ENCODE measurements at places on chromosomes 13 and 19.

DNA sequence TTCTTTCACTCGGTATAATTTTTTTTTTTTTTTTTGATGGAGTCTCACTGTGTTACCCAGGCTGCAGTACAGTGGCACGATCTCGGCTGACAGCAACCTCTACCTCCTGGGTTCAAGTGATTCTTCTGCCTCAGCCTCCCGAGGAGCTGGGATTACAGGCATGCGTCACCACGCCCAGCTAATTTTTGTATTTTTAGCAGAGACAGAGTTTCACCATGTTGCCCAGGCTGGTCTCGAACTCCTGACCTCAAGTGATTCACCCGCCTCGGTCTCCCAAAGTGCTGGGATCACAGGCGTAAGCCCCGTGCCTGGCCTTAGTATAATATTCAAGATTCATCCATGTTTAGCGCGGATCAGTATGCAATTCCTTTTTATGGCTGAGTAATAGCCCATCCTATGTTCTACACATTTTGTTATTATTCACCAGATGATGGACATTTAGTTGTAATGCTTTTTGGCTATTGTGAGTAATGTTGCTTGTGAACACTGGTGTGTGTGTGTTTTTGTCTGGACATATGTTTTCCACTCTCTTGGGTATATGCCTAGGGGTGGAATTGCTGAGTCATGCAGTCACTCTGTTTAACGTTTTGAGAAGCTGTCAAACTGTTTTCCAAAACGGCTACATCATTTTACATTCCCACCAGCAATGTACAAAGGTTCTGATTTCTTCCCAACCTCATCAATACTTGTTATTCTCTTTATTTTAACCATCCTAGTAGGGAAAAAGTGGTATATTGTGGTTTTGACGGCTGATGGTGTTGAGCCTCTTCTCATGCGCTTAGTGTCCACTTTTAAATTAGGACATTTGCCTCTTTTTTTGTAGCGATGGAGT is 22.9 kb downstream of the PLEKHF1 start:
- no peak for DNase-seq

DNA sequence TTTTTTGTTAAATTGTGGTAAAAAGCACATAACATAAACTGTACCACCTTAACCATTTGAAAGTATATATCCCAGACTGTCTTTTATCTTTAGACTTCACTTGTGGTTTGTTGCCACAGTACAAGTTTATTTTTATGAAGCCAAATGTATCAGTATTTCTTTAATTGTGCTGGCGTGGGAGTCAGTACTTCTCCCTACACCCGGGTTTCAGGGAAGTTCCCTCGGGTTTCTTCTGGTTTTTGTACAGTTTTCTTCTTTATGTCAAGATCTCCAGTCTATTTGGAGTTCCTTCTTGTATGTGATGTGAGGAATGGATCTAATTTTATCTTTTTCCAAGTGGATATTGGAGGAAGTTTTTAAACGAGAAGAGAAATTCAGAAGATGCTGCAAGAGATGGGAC is 20.5 kb downstream of the CCDC8 start:
- no peak for DNase-seq

DNA sequence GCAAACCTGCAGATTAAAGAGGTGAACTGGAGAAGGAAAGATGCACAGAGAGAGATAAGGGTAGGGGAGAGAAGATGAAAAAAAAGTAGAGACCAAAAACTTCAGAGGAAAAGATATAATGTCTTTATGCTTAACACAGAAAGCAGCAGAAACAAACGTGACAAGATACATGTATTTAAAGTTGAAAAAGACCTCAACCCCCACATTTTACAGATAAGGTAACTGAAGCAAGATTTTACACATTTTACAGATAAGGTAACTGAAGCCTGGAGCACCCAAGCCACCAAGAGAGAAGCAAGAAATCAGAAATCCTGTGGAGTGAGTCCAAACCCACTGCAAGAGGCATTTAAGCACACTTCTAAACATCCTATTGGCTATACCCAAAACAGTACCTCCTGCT is 185.3 kb downstream of the TBC1D4 start:
- no peak for DNase-seq

DNA sequence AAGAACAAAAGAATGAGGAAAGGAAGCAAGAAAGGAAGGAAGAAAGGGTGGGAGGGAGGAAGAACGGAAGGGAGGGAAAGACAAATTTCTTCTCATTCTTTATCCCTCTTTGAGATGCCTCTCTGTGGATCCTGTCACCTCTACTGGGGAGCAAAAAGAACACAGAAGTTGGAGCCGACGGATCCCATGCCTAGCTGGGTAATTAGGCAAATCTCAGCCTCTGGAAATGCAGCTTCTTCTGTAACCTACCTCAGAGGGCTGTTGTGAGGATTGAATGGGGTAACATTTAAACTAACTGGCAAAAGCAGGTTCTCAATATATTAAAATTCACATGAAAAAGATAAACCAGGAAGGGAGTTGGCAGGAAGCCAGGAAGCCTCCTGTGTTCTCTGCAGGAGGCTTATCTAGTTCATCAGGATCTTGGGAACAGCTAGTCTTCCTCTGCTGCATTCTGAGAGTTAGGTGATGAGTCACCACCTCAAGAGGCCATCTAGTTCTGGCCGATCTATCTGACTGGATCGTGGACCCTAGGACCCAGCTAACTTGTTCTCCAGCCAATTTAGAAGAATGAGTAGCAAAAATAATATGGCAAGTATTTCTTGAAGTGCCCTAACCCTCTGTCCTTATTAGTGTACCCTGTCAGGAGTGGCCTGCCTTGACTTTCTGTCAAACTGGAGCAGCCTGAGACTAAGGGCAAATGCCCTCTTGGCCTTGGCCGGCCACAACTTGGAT is 15.2 kb upstream of the CPB2 start:
- DNase-seq: no peak

DNA sequence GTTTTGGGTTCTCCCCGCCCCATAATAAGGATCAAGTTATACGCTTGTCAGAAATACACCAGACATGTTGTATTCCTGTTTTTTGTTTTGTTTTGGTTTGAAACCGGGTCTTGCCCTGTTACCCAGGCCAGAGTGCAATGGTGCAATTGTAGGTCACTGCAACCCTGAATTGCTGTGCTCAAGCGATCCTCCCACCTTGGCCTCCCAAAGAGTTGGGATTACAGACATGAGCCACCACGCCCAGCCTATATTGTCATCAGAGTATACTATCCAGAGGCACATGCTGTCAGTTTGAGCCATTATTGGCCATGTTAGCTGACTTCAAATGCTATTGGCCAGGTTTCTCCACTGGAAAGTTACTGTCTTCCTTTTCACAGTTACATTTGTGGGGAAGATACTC is 9.8 kb downstream of the SAFB start:
- no peak for DNase-seq

DNA sequence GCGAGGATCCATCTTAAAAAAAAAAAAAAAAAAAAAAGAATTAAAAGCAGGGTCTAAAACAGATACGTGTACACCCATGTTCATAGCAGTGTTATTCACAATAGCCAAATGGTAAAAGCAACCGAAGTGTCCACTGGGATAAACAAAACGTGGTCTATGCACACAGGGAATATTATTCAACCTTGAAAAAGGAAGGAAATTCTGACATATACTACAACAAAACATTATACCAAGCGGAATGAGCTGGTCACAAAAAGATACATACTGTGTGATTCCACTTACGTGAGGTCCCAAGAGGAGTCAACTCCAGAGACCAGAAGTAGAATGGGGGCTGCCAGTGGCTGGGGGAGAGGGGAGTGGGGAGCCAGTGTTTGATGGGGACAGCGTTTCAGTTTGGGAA is 14.7 kb upstream of the ADPRHL1 start:
- no peak for DNase-seq

DNA sequence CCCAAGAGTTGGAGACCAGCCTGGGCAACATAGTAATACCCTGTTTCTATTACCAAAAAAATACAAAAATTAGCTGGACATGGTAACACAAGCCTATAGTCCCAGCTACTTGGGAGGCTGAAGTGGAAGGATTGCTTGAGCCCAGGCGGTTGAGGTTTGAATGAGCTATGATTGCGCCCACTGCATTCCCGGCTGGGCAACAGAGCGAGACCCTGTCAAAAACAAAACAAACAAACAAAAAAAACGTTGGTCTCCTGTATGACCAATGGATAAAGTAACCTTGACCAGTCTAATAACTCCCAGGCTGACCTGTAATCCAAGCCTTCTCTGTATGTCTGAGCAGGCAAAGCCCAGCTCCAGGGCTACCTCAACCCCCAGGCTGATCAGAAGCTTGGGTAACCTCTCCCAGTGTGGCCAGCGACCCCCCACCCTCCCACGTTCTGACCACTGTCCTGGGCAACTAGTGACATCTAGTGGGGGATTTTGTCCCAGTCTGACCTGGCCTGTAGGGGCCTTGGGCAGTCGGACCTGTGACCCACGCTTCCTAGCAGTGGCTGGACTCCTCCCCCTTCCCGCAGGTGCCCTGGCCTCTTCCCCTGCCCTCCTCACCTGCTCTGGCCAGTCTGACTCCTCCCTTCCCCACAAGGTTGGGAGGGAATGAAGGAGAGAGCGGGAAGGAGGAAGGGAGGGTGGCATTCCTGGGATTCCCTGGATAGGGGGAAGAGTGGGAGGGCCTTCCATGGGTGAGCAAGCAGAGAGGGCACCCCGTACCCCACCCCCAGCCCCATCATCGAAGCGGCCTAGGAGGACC is 1.0 kb upstream of the BCAM start:
- peak; percentile 9 for DNase-seq

GRCh38 chr13:86476656-86477055 is 677.4 kb upstream of the SLITRK6 start:
- DNase-seq: no peak

- DNase-seq: peak; percentile 55
Observed at GRCh38 chr13:80083853-80084676, 256.9 kb downstream of the SPRY2 start.

DNA sequence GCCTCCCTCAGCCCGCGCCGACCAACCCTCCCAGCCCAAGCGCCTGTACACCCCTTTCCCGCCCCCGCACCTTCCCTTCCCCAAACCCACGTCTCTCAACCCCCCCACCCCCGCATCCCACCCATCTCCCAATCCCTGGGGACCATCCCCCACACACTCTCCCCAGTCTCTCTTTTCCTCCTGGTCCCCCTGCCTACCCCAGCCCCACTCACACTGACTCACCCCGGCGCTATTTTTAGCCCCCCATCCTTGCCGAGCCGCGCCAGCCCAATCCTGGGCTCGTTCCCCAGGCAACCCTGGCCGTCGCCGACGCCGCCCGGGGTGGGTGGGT is 11.7 kb downstream of the CIC start:
- DNase-seq: no peak

DNA sequence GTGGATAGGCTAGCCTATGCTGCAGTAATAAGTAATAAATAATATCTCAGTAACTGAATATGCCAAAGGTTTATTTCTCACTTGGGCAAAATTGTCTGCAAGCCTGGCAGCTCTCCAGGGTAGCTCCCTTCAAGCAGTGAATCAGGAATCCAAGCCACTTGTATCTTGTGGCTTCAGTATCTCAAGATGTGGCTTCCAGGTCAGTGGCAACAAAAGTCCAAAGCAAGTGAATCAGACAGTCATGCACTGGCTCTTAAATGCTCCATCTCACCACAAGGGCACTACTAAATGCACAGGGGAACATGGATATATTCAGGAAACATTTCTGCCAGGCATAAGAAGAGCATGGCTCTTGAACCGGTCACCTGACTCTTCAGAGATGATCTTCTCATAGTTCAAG is 126.3 kb downstream of the KCTD12 start:
- no peak for DNase-seq

DNA sequence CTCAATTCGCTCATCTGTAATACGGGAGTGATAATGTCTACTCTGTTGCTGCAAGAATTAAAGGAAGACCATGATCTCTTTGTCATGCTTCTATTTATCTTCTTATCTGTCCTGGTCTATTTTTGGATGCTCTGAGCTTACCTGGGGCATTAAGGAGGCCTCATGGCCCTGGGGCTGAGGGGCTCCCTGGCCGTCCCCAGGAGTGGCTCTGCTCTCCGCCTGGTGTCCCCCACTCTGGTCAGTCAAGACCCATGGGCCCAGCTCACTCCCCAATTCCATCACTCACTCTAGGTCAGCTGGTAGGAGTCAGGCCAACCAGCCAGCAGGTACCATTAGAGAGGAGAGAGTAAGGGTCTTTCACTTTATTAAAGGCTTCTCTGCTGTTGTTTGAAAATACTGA is 1.1 kb upstream of the CHST8 start:
- no peak for DNase-seq

GRCh38 chr13:81326913-81327312 is 986.0 kb upstream of the SPRY2 start:
- DNase-seq: no peak

DNA sequence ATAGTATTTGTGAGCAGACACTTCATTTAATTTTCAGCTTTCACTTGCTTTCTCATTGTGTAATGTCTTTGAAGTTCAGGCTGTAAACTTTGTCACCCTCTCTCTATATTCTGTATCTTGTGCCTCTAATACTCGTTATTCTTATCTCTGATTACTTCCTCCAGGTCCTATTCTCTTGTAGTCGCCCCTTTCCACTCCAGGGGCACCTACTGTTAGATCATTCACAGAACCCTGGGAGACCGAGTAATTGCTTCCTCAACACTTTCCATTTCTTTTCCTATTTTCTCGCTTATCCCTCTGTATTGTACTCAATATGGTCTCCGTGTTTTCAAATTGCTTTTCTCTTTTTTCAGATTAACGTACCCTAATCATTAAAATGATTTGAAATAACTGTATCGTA is 93.9 kb upstream of the TDRD3 start:
- no peak for DNase-seq

GRCh38 chr13:90633849-90634248 is 713.6 kb upstream of the MIR17HG start:
- no peak for DNase-seq

GRCh38 chr13:70714993-70715392 is 606.7 kb upstream of the KLHL1 start:
- no peak for DNase-seq

GRCh38 chr19:17385878-17386611 is 8.0 kb downstream of the CCDC194 start:
- no peak for DNase-seq

GRCh38 chr13:21767032-21767431 is 96.2 kb downstream of the FGF9 start:
- no peak for DNase-seq

DNA sequence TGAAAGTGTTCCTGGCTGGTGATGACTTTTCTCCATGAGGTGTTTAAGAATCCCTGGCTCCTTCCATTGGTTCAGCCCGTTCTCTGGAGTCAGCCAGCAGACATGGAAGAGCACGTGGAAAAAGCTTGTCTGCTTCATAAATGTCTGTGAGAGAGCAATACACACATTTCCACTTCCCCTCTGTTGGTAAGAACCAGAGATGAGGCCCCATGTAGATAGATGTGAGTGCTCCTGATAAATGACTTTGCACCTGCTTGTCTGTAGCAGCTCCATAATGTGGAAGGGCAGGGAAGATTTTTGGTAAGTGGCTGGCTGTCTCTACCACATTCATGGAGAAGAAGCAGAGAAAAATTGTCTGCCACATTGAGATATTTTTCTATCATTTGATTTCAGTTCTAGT is 325.8 kb downstream of the LMO7 start:
- DNase-seq: no peak

GRCh38 chr13:37129866-37130265 is 24.4 kb upstream of the CSNK1A1L start:
- no peak for DNase-seq

DNA sequence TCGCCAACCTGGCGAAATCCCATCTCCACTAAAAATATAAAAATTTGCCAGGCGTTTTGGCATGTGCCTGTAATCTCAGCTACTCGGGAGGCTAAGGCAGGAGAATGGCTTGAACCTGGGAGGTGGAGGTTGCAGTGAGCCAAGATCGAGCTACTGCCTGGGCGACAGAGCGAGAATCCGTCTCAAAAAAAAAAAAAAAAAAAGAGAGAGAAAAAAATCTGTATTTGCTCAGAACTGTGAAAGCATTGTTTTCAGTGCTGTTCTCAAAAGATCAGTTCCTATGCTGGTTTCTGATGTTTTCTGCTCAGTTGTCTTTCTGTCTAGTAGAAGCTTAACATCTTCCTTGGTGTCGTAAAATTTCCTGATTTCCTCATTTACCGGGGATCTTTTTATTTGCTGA is 2.5 kb downstream of the SF3A2 start:
- DNase-seq: no peak
